ENCODE measurements at places on chromosomes 11 and 22.

- DNase-seq, result no peak
Measured at GRCh38 chr11:35787013-35787504, 124.5 kb downstream of the TRIM44 start.

- no peak for DNase-seq
Measured at GRCh38 chr11:70360211-70360610, 38.1 kb upstream of the CTTN start.

DNA sequence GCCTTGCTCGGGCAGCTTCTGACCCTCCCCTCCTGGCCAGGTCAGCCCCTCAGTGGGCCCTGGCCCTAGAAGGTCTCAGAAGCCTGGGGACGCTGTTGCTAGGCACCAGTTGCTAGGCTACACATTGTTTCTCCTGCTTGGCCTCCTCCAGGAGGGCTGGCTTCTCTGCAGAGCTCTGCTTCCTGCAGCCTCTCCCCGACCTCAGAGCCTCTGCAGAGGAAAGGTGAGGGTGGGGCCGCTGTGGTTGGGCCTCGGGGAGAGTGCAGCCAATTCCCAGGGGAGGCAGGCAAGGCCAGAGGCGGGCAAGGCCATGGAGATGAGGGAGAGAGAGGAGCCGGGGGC, 27.6 kb upstream of the LRRC10B start:
- DNase-seq, result no peak

DNA sequence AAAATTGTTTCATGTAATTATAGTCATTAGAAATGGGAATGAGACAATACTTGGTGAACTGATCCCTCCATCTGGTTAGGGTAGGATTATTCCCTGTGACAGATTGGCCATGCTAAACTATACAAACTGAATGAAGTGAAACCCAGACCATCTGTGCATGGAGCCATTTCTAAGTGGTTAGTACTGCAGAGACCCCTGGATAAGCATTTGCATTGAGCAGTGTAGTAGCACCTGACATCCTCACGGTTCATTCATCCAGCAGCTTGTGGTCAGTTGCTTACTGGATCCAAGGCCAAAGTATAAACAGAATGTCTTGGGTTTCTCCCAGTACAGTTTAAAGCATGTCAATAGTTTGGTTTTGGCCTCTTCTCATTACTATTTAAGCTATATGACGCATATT, 93.8 kb upstream of the ARHGAP42 start:
- DNase-seq, result no peak

DNA sequence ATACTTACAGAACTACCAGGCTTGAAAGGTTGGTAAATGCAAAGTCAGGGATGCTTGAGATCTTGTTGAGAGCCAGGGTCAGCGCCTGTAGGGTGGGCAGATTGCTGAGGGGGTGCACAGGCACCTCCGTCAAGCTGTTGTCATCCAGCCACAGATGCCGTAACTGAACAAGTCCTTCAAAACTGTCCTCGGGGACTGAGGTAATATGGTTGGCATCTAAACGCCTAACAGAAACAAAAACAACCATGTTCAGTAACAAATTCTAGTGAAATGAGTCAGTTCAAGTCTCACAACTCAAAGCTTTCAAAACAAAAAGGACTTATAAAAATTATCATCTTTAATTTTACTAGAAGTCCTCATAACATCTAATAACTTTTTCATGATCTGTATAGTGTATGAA, 22.2 kb upstream of the CCDC34 start:
- DNase-seq, result peak; percentile 81

- no peak for DNase-seq
Measured at GRCh38 chr22:37210041-37210803, 2.1 kb downstream of the SSTR3 start.

- DNase-seq, result peak; percentile 82
Measured at GRCh38 chr11:72069787-72070251, 10.5 kb downstream of the NUMA1 start.

GRCh38 chr22:28180804-28181731, 262.0 kb upstream of the PITPNB start:
- no peak for DNase-seq

- DNase-seq, result no peak
Measured at GRCh38 chr11:82610671-82611070, 123.0 kb downstream of the FAM181B start.

DNA sequence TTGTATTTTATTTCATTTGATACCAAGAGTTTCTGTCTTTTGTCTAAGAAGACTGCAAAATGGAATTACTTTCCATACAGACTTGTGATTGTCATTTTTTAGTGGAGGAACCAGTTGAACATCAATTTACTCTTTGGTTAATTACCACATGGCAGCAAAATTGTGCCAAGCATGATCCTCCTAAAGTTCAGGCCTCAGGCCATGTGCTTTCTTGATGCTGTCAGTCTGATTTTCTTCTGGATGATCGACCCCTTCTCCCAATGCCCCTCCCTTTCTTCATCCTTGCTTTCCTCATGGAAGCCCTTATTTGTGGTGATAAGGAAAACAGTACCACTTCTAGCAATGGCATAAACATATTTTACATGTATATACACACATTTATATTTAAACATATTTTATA, 76.2 kb downstream of the SVIP start:
- no peak for DNase-seq

DNA sequence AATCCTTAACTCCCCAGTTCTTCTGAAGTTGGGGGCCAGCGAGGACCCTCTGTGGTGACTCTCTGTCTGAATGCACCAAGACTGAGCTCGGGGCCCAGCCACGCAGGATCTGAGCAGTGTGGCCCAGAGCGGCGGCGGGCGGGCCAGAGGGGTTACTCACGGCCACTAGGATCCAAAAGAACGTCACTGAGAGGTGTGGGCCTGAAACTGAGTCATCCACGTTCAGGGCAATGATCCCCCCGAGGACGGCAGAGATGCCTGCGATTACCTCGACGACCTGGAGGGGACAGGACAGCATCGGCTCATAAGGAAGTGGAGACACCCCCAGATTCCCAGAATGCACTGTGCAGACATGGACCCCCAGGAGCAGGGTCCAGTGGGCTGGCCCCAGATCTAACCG, 11.2 kb downstream of the MLC1 start:
- no peak for DNase-seq

DNA sequence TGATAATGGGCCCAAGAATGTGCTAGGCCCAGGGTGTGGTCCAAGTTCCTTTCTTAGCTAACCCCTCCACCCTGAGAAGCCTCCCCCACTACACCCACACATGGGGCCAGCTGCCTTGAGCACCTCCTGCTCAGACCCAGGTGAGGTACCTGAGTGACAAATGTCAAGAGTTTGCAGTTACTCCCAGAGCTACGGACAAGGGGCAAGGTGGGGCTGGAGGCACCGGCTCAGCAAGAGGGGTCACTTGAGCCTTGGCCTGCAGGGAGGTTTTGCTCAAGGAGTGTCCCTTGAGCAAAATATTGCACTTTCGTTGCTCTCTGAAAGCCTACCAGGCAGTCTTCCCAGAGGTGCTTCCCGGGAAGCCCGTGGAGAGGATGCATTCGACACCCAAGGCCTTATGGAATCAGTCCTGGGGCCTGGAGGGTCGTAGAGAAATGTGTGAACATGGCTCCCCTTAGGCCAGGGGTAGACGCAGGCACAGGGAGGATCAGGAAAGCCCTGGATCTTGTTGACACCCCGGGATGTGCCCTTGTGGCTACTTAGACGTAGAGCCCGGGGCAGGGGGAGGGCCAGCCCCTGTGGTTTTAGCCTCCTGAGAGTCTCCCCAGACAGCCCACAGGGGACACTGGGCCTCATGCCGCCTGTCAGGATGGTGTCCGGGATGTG, 114.2 kb downstream of the KCNQ1 start:
- DNase-seq, result no peak

DNA sequence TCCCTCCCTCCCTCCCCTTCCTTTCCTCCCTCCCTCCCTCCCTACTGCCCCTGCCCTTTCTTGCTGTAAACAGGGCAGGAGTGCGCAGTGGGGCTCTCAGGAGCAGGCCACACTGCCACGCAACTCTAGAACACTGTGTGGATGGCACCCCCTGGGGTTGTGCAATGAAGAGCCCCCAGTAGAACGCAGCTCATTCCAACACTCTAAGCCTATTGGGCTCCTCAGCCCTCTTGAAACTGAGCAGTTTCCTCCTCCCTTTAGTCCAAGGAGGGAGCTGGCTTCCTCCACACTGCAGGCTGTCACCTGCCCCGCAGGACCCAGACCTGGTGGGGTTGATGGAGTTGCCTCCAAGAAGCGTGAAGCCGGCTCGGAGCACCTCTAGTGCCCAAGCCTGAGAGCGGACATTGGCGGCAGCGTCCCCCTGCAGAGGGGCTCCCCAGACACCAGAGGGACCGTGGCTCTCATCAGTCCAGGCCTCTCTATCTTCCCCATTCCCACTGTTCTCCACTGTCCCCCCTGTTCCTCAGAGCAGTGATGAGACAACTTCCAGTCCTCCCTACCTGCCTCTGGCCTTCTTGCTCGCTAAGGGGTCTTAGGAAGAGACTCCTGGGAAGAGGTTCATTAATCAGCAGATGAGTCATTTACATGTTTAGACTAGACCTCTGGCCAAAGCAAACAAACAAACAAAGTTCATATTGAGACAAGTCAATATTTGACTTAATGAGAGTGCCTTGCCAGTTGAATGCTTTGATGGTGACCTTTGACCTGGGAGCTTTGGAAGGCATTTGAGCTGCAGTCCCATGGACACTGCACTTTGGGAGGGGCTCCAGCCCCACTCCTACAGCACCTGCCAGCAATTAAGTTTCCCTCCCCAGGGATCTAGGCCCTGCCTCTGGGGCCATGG, 64.0 kb downstream of the RPUSD4 start:
- no peak for DNase-seq

DNA sequence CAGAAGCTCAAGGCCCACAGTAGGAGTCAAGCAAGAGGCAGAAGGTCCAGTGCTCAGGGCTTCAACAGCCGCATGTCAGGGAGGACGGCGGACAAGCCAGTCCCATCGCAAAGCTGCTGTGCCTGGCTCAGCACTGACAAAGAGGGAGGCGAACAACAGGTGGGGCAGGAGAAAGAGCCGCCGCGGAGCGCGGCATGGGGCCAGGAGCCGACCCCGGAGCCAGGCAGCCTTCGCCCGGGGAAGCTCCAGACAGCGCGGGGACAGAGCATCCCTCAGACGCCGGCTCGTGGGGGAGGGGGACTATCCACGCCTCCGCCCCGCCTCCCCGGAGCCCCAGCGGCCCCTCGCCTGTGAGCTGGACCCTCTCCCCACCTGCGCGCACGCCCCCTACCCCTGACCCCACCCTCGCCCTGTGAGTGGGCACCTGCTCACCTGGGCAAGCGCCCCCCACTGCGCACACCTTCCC, 369 bp downstream of the DHCR7 start:
- no peak for DNase-seq

- DNase-seq, result no peak
Measured at GRCh38 chr22:50694099-50694605, 21.5 kb downstream of the SHANK3 start.

DNA sequence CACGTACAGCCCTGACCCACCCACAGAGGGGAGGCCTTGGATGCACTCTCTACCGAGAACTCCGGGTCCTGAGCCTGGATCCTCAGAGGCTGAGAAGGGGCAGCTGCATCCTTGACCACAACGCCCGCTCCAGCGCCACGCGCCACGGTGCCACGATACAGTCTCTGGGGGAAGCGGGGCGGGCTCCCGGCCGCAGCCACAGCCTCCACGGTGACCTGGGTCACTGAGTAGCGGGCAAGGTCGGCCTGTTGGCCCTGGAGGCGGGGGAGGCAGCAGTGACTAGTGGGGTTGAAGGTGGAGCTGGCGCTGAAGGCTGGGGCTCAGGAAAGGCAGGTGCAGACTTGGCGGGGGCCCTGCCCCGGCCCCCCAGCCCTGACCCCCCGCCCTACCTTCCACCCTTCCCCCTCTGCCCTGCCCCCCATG, 3.9 kb upstream of the IRF7 start:
- no peak for DNase-seq

GRCh38 chr11:1052133-1053011, 15.9 kb upstream of the MUC6 start:
- DNase-seq, result no peak

GRCh38 chr11:112296044-112296443, 35.4 kb upstream of the PLET1 start:
- DNase-seq, result no peak

GRCh38 chr11:111814557-111815320, 48.5 kb upstream of the PPP2R1B start:
- DNase-seq, result peak; percentile 39

- DNase-seq, result no peak
Measured at GRCh38 chr22:42714768-42715390, 5.8 kb downstream of the A4GALT start.

DNA sequence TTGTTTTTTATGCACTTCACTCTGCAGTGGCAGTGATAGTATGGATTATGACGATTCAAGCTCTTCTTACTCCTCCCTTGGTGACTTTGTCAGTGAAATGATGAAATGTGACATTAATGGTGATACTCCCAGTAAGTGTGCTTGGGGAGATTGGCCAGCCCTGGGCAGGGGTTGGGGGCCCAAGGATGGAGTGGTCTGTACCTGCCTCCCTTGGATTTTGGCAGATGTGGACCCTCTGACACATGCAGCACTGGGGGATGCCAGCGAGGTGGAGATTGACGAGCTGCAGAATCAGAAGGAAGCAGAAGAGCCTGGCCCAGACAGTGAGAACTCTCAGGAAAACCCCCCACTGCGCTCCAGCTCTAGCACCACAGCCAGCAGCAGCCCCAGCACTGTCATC, 14.2 kb downstream of the MADD start:
- DNase-seq, result no peak

DNA sequence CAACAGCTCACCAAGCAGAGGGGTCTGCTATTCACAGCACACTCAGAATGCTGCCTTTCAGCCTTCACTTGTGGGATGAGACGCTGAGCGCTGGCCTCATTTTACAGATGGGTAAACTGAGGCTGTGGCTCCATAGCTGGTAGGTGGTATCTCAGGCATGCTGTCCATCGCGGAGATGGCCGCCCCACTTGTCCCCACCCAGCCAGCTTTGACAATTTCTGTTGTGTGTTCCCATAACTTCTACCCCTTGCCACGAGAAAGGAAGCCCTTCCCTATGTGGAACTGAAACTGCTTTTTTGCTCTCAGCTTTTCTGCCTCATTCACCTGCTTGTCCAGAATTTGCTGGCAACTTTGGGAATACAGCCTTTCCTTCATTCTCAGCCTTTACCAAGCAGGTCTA, 36.1 kb upstream of the NNMT start:
- DNase-seq, result no peak

- no peak for DNase-seq
Measured at GRCh38 chr11:92278791-92279433, 54.3 kb downstream of the FAT3 start.

DNA sequence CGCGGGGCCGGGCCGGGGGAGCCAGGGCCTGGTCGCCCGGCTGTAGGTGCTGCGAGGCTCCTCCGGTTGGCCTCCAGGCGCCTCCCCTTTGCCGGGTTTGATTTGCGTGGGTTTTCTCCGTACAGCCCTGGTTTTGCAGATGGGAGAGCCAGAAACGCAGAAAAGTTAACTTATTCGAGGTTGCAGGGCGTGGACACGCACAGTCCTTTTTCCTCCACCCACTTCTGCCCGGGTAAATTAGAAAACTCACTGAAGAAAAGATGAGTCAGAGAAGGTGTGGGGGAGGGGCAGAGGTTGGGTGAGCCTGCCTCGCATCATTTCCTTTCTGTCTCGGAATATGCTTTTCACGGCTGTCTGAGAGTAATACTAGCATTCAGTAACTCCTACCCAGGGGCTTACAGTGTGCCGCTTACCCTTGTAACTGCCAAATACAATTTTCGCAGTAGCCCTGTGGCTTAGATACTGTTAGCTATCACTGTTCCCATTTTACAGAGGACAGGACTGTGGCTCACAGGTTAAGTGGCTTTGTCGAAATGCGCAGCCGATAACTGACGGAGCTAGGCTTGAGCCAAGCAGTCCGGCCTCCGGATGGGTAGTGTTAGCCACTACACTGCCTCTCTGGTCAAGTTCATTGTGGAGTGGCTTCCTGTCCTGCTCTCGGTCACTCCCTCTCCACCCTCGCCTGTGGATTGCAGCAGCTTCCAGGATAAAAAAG, 812 bp downstream of the FADD start:
- DNase-seq, result peak; percentile 57

Data from fibroblast of the conjunctiva (primary cell).